SW 1271 (cell line): ENCODE measurements at places on chromosomes 16 and 17.

DNA sequence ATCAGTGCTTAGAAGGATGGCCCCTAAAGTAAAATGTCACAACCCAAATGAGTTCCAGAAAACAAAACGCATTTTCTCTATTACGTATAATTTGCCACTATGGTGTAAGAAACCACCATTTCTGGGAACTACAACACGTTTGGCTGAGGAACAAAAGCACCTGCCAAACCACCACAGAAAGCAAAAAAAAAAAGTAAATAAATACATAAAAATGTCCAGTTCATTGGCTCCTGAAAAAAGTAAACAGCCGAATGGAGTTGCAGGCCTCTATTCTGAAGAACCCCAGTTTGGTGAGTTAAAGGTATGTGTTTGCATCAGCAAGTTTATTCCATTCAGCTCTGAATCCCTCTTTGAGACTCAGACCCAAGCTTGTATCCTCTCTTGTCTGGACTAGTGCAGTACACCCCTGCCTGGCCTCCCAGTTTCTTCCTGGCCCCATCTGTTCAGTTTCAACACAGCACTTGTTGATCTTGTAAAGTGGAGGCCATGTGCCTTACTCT lies 36.9 kb downstream of the ERN1 start:
- DNase-seq, result no peak

GRCh38 chr16:4535627-4536108 lies 2.9 kb downstream of the CDIP1 start:
- no peak for DNase-seq

- DNase-seq, result no peak
These were observed 1.2 kb downstream of the SREBF1 start for GRCh38 chr17:17835415-17836249.

DNA sequence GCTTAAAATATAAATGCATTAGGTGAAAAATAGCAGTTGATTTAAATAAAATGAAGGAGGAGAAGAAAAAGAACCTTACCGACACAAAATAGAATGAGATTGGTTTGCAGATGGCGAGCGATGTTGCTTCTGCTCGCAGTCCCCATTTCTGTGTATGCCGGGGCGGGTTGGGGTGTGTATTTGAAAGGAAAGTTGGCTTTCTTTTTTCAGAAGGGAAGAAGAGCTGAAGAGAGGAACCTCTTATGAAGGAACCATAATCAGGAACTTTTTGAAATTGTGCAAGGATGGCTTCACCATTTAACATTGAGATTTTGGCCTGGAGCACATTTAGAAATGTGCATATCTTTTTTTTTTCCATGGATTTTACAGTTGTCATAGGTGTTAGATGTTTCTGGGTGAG lies at the start of gene IGSF6:
Gene IGSF6 (minus strand): TSS at position 156 of the 400 bp plus-strand sequence. CDS start 10 bp downstream, at position 146.
- no peak for DNase-seq

- DNase-seq, result no peak
These were observed 120.6 kb downstream of the XYLT1 start for GRCh38 chr16:17350207-17350606.

DNA sequence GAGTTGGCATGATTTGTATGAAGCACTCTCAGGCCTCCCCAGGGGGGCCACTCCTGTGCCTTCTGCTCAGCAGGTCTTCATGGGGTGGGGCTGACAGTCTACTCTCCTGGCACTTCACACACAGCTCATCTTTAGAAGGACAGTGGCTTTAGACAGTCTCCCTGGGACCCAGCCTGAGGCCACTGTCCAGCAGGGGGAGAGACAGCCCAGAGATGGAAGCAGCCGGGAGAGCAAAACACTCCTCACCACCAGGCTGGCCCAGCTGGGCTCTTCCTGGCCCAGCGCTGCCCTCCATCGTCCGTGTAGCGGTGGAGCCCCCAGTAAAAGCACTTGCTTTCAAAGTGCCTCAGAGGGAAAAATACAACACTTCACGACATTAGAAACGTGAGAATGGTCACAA lies 62.0 kb upstream of the CRHR1 start:
- no peak for DNase-seq
